ENCODE measurements at places on chromosomes 11 and 22. TPM values are rescaled to one million over a fixed set of nuclear protein-coding genes. Genes with fewer than 3 reads are reported as not detected.
A peak's percentile ranks its signal among the peaks of the same experiment; 100 is the strongest.

DNA sequence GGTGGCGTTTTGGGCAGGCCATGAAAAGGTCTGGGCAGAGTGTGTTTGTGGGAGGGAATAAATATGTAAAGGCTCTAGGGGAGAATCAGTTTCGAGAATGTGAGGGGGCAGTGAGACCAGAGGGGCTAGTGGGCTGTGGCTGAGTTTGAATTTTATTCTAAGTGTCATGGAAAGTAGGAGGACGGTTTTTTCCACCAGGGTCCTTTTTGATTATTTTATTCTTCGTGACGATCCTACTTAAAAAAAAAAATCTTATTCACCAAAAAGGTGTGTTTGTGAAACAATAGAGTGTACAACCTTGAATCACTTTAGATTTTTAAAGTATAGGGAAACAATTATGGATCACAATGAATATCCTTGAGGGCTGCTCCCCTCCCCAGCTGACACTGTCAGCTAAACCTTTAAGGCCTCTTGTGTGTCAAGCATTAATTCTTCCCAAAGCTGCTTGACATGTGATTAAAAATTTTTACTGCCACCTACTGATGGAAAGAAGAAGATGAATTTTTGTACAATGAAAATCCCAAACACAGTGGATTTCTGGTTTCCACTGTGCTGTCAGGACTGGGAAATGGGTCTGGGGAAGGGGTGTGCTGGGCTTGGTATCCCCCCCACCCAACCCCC is 107.5 kb upstream of the OR4B1 start:
- H3K27me3 ChIP-seq: no peaks in the 10 kb centered on the region
- peak overlapping the region; percentile 16 for H3K4me3 ChIP-seq

KCNJ1 gene
- total RNA-seq: not detected

GAL gene
- total RNA-seq: 0.42 TPM

DNA sequence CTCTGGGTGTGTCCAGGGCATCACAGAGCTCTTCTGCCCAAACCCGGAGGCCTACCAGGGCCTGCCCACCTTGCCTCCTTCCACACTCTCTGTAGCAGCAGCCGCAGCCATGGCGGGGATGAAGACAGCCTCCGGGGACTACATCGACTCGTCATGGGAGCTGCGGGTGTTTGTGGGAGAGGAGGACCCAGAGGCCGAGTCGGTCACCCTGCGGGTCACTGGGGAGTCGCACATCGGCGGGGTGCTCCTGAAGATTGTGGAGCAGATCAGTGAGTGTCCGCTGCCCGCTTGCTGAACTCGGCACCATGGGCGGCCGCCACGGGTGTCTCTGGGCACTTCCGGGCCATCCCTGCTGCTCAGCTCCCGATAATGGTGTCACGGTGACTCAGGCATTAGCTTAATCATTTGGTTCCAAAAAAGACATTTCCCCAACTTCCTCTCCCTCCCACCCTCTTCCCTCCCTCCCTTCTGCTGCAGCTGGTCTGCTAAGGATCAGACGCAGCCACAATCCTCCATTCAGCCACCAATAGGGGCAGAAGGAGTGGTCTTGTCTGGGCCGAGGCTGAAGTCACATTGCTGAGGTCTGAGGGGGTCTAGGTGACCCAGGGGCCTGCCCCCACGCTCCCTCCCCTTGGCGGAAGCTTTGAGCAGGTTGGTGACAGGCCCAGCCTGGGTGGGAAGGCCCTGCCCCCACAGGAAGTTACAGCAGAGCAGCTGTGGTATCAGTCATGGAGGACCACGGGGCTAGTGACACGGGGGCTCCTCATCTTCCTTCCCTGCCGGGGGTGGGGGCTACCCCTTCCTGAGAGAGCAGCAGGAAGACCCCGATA is 950 bp downstream of the FERMT3 start:
- DNase-seq: peak; percentile 88
- peak overlapping the region; percentile 97 for H3K27ac ChIP-seq
- H3K36me3 ChIP-seq: peaks cover 13% of the 10 kb centered on the region

DNA sequence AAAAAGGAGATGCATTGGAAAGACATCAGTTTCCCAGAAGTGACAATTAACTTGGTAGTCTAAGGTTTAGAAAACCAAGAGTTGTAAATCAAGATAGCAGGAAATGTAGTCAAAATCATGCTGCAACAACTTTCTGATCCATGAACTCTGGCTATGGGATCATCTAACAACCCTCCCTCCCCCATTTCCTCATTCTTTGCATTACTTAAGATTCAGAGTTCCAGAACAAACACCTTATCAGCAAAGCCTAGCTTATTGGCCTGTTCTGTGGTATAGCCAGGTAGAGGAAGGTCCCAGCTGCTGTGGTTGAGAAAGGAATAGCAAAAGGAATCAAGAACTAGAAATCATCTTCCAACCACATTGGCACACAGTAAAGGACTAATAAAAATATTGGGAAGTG is 651.1 kb downstream of the METTL15 start:
- no peak overlapping the region for H3K4me3 ChIP-seq
- H3K27ac ChIP-seq: no peak overlapping the region
- no peaks in the 10 kb centered on the region for H3K36me3 ChIP-seq
- DNase-seq: no peak
- H3K27me3 ChIP-seq: no peaks in the 10 kb centered on the region

GRCh38 chr11:122322329-122322728 is 206.3 kb upstream of the BLID start:
- no peak for DNase-seq
- no peak overlapping the region for H3K27ac ChIP-seq
- H3K4me3 ChIP-seq: no peak overlapping the region
- no peaks in the 10 kb centered on the region for H3K4me1 ChIP-seq

DNA sequence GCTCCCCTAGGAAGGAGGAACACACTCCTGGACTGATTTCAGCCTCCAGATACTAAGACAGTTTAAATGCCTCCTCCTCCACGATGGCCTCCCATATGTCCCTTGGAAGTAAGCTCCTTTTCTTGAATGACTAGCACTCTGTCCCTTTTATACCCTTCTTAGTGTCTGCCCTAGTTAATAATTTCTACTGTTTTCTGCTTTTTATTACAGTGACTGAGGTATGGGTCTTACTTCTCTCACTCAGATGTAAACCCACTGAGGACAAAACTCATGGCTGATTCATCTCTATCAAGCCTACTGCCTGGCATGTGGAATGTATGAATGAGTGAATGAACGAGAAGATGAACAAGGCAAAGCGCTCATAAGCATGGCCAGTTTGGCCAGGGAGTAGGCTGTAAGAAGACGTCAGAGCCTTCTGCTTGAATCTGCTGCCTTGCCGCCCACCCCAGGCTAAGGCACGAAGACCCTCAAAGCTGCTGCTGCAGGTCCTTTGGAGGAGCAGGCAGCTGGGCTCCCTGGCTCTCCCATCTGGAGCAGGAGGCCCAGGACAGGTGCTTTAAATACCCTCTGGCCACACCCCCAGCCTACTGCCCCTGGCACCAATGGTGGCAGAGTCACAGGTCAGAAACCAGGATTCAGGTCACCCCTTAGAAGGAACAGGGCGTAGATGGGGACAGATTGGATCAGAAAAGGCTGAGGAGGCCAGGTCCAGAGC is 8.2 kb upstream of the PGA3 start:
- no peaks in the 10 kb centered on the region for H3K36me3 ChIP-seq
- no peaks in the 10 kb centered on the region for H3K4me1 ChIP-seq
- no peak for DNase-seq
- H3K27me3 ChIP-seq: peaks cover 22% of the 10 kb centered on the region
- no peak overlapping the region for H3K4me3 ChIP-seq

ALKBH3 gene
- 81.7 TPM for total RNA-seq

DNA sequence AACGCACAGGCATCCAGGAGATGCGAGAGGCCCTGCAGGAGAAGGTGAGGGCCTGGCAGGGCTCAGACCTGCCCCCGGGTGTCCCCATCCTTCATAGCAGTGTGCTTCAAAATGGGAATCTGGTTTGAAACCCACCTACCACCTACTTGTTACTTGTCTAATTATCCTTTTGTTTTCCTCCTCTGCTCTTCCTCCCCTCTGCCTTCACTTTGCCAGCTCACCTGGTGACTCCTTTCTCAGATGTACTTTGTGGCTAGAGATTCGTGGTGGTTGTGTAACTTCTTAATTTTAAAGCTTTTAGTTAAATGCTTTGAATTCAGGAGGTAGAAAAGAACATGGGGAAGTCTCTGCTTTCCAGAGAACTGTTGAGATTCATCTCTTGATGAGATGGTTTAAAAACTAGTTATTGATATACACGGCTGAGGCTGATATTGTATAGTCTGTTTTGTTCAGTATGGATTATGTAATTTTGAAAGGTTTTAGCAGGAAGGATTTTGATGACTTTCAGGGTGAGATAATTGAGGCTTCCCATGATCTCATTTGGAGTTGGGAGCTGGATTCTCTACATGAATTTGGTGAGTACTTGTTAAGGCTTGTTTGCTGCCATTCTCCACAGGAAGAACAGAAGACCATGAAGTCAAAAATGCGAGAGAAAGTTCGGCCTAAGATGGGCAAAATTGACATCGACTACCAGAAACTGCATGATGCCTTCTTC is 8.0 kb downstream of the SF3B2 start:
- peak overlapping the region; percentile 3 for H3K4me3 ChIP-seq
- peak overlapping the region; percentile 61 for H3K27ac ChIP-seq
- H3K27me3 ChIP-seq: no peaks in the 10 kb centered on the region
- peaks cover 46% of the 10 kb centered on the region for H3K4me1 ChIP-seq

DNA sequence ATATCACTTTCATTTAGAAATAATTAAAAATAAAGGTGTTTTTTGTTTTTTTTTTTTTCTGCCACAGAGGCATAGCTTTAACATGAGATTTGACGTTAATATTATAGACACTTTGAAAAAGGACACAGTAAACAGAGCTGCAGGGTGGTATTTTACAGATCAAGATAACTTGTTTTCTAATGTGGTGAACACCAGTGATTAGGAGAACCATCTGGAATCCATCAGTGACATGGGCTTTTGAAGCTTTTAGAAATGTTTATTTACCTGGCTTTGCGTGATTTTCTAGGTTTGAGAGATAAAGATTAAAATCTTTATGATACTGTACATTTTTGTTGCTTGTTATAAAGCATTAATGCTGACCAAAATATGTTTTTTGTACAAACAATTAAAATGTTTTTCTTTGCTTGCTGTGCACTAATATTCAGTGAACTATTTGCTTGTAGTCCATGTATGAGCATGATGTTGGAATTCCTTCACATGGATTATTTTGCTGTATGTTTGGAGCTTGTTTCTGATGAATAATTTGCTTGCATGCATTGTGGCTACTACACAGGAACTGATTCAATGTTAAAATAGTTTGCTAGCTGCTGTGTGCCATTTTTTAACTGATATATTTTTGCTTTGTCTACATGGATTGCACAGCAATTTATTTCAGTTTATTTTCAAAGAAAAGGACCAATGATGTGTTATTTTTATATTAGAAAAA is 352.1 kb upstream of the NARS2 start:
- H3K4me1 ChIP-seq: no peaks in the 10 kb centered on the region
- peaks cover 25% of the 10 kb centered on the region for H3K27me3 ChIP-seq
- H3K4me3 ChIP-seq: no peak overlapping the region
- H3K36me3 ChIP-seq: no peaks in the 10 kb centered on the region

- no peaks in the 10 kb centered on the region for H3K4me1 ChIP-seq
- no peak for DNase-seq
- H3K27ac ChIP-seq: no peak overlapping the region
- no peaks in the 10 kb centered on the region for H3K36me3 ChIP-seq
Measured at GRCh38 chr22:47878460-47878859, 1116.0 kb downstream of the TBC1D22A start.

SNX15 gene
- 31.5 TPM for total RNA-seq

DNA sequence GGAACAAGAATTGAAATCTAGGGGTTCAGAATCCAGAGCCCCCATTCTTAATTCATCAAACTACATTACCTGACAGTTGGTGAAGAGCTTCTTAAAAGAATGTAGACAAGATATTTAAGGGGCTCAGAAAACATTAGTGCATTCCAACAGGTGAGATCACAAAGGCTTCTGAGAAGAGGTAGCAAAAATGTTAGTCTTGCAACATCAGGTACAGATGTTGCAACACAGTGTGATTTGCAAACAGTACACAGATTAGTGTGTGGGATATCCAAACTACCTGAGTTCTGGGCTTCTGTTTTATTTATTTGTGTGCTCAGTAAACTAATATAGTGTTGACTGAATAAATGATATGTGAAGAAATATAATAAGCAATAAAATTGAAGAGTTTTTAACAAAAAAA is 11.8 kb downstream of the CASP4 start:
- H3K4me1 ChIP-seq: peaks cover 41% of the 10 kb centered on the region
- H3K4me3 ChIP-seq: peak overlapping the region; percentile 49
- H3K27me3 ChIP-seq: no peaks in the 10 kb centered on the region

SORL1 gene
- 66.3 TPM for total RNA-seq

NXPE1 gene
- not detected for total RNA-seq

DNA sequence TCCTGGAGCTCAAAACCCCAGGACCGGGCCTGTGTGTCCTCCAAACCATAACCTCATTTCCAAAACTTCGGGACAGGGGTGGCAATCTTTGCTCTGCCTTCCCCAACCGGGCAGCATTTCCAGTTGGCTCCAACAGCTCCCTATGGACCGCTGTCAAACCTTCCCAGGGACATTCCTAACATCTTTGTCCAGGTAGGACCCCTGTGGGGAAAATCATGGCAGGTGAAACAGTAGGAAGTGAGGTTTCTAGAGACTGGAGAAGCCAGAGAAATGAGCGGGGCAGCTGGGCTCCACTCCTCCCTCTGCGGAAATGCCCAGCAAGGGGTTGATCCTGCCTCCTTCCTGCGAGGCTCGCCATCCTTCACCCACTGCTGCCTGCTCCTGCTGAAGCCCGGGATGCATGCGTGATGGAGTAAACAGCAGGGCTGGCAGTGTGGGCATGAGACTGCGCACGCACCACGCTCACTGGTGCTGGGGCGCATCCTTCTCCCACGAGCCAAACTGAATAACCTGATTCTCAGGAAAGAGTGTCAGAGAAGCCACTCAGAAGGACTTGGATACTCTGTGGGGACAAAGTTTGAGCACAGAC is 136.4 kb downstream of the BUD13 start:
- H3K4me3 ChIP-seq: no peak overlapping the region
- no peak overlapping the region for H3K27ac ChIP-seq
- no peak for DNase-seq
- H3K4me1 ChIP-seq: no peaks in the 10 kb centered on the region

SEC14L3 gene
- total RNA-seq: not detected

GRCh38 chr11:102830001-102830727 is 13.2 kb downstream of the MMP3 start:
- DNase-seq: no peak
- peaks cover 5% of the 10 kb centered on the region for H3K27me3 ChIP-seq
- no peaks in the 10 kb centered on the region for H3K36me3 ChIP-seq
- no peaks in the 10 kb centered on the region for H3K4me1 ChIP-seq
- H3K27ac ChIP-seq: no peak overlapping the region
